Thyroid gland (tissue), 4 donors: ENCODE measurements at places on chromosomes 13 and 19.

DNA sequence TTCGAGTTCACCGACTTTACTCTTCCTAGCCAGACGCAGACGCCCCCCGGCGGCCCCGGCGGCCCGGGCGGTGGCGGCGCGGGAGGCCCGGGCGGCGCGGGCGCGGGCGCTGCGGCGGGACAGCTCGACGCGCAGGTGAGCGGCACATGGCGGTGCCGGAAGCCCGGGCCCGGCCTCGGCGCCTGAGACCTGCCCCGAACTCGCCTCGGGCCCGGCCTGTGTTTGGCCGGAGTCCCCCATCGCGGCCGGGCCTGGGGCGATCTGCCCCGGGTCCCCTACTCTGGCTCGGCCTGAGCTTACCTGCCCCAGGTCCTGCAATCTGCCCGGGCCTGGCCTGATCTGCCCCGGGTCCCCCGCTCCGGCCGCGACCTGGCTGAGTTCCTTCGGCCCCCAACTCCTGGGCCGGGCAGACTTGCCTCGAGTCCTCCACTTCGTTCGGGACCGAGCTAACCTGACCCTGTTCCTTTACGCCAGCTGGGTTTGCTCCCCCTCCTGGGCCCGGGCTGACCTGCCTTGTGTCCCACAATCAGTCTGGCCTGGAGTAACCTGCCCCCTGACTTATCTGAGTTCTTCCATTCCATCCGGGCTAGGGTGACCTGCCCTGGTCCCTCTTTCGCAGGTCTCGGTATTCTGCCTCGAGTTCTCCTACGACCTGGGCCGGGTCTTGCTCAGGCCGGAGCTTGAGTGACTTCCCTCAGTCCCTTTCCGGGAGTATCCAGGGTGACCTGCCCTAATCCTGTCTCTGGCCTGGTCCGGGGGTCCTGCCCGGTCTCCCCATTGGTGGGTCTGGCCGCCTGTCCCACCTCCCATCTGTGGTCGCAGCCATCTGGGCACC is 764 bp downstream of the UPF1 start:
- peaks cover 32% of the 10 kb centered on the region for H3K4me1 ChIP-seq
- H3K27me3 ChIP-seq: no peaks in the 10 kb centered on the region
- DNase-seq: peak; percentile 35
- H3K36me3 ChIP-seq: no peaks in the 10 kb centered on the region
- peak overlapping the region; percentile 3 for H3K27ac ChIP-seq

GRCh38 chr13:67986234-67986633 is 756.1 kb upstream of the PCDH9 start:
- H3K4me1 ChIP-seq: no peaks in the 10 kb centered on the region
- H3K4me3 ChIP-seq: no peak overlapping the region
- no peaks in the 10 kb centered on the region for H3K27me3 ChIP-seq
- DNase-seq: no peak
- H3K27ac ChIP-seq: no peak overlapping the region

DNA sequence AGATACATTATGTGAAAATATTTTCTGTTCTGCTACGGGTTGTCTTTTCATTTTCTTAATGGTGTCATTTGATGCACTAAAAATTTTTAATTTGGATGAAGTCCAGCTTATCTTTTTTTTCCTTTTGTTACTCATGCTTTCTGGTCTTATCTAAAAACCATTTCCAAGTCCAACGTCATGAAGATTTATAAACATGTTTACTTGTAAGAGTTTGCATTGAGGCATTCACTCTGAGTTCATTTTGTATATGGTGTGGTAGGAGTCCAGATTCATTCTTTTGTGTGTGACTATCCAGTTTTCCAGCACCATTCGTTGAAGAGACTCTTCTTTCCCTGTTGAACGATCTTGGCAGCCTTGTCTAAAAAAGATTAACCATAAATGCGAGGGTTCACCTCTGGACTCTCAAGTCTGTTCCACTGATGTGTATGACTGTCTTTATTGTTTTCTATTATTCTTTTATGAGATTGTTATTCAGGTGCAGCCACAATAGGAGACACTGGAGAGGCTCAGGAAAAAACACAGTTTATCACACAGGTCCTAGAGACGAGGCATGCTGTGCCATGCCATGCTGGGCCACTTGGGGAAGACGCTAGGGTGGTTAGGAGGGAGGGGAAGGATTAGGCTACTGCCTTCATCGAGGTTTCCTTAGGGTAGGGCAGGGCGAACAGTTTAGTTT is 35.0 kb downstream of the NAA16 start:
- H3K4me3 ChIP-seq: no peak overlapping the region
- DNase-seq: no peak
- H3K4me1 ChIP-seq: no peaks in the 10 kb centered on the region
- H3K36me3 ChIP-seq: peaks cover 12% of the 10 kb centered on the region
- no peak overlapping the region for H3K27ac ChIP-seq
- no peaks in the 10 kb centered on the region for H3K27me3 ChIP-seq

GRCh38 chr19:7327802-7328201 is 20.9 kb upstream of the ARHGEF18 start:
- H3K36me3 ChIP-seq: no peaks in the 10 kb centered on the region
- H3K27me3 ChIP-seq: no peaks in the 10 kb centered on the region
- DNase-seq: no peak
- no peaks in the 10 kb centered on the region for H3K4me1 ChIP-seq
- no peak overlapping the region for H3K4me3 ChIP-seq

- no peaks in the 10 kb centered on the region for H3K4me1 ChIP-seq
- DNase-seq: no peak
- no peaks in the 10 kb centered on the region for H3K27me3 ChIP-seq
- no peak overlapping the region for H3K4me3 ChIP-seq
- H3K36me3 ChIP-seq: no peaks in the 10 kb centered on the region
Measured at GRCh38 chr19:30061223-30062064, 119.4 kb downstream of the URI1 start.

DNA sequence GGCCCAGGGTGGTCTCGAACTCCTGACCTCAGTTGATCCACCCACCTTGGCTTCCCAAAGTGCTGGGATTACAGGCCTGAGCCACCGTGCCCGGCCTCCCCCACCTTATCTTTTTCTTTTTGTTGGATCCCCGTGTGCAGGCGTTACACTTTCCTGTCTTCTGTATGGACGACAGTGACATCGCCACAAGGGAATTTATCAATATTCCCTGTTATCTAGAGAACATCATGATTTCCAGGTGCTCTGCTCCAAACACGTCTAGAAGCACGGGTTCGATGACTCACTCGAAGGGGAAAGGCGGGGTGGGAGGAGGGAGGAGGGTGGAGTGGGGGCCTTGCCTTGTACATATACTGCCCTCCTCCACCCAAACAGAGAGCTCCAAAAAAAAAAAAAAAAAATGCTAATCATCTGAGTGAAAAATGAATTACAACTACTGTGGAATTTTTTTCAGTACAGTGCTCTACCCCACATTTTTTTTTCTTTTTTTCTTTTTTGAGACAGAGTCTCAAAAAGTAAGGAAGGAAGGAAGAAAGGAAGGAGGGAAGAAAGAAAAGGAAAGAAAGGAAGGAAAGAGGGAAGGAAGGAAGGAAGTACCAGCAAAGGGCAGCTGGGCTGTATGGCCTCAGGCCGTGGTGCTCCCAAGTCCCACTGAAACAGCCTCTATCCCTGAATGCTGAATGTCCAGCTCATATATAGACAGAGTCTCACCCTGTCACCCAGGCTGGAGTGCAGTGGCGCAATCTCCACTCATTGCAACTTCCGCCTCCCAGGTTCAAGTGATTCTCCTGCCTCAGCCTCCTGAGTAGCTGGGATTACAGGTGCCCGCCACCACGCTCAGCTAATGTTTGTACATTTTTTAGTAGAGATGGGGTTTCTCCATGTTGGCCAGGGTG is 36.8 kb downstream of the INSR start:
- H3K27ac ChIP-seq: no peak overlapping the region
- H3K27me3 ChIP-seq: no peaks in the 10 kb centered on the region
- peaks cover 7% of the 10 kb centered on the region for H3K4me1 ChIP-seq
- no peaks in the 10 kb centered on the region for H3K36me3 ChIP-seq

GRCh38 chr13:31674051-31674450 is 65.3 kb upstream of the RXFP2 start:
- H3K27ac ChIP-seq: no peak overlapping the region
- no peaks in the 10 kb centered on the region for H3K27me3 ChIP-seq
- H3K36me3 ChIP-seq: no peaks in the 10 kb centered on the region
- no peak for DNase-seq
- H3K4me3 ChIP-seq: no peak overlapping the region

DNA sequence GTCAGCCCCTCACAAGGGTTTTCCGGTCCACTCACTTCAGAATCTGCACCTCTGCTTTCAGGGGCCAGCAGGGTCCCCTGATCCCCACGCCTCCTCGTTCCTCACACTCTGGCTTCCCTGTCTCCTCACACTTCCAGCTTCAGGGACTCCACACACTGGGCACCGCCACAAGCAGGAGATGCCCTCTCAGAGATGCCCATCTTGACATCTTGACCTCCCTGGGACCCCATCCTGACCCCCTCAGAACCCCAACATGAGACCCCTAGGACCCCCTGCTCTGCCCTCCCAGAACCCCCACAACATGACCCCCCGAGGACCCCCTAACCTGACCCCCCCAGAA is 2.7 kb downstream of the MAP2K2 start:
- H3K27ac ChIP-seq: no peak overlapping the region
- H3K4me3 ChIP-seq: no peak overlapping the region
- no peak for DNase-seq
- peaks cover 5% of the 10 kb centered on the region for H3K36me3 ChIP-seq
- H3K4me1 ChIP-seq: peaks cover 22% of the 10 kb centered on the region
- no peaks in the 10 kb centered on the region for H3K27me3 ChIP-seq

GRCh38 chr19:51760697-51761356 is at the start of gene FPR2:
TSS of gene FPR2 (plus strand) at chr19:51761180. CDS start at chr19:51768659, 7,479 bp downstream.
- no peaks in the 10 kb centered on the region for H3K4me1 ChIP-seq
- no peaks in the 10 kb centered on the region for H3K27me3 ChIP-seq
- H3K27ac ChIP-seq: no peak within 1 kb of the TSS
